Stimulated activated memory B cell treated with anti-CD40 and anti-IgM and Interleukin-4, amounts not matched to agents 10 μg/mL and 1 μg/mL and 100 μg/mL, for 72 hours (primary cell): ENCODE measurements at places on chromosomes 16 and 17.

DNA sequence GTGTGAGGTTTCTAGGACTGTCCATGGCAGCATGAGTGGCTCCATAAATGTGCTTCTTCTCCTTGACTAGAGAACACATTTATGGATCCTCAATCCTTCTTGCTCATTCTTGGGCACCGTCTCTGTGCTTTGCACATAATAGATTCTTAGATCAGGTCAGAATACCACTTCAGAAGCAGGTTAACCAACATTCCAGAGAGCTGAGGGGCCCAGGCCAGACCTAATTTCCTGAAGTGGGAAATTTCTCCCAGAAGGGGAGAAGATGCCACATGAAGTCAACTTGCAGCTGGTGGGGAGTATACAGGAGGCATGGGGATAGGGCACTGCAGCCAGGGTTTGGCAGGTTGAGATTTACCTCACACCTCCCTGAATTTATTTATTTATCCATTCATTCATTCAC lies 24.4 kb upstream of the VAT1L start:
- no peak for ATAC-seq

DNA sequence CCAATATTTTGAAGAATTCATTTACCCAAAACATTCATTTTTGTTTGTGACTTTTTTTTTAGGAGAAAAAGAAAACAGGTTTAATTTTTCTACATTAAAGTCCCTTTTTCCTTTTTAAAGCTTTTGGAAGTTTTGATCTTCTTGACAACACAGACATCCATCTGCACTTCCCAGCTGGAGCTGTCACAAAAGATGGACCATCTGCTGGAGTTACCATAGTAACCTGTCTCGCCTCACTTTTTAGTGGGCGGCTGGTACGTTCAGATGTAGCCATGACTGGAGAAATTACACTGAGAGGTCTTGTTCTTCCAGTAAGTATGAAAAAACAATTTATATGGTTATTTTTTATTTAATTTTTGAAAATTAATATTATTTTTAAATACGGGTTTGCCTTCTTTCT lies 37.2 kb downstream of the SIAH1 start:
- no peak for ATAC-seq

GRCh38 chr17:45115015-45115625 lies 17.2 kb downstream of the PLCD3 start:
- no peak for ATAC-seq

DNA sequence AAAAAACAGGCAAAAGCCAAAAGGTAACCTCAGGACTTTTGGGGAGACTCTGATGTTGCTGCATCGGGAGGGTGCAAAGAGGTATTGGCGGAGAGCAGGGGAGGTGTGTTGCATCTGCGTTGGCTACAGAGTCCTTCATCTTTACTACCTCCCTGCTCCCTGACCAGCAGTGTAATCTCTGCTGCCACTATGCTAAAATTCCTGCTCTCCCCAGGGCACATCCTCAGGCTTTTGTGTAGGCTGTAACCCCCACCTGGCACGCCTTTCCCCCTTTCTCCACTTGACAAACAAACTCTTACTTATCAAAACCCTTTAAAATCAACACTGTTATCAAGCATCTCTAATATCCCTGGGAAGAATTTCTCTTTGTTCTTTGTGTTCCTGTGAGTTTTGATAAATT lies 435.3 kb downstream of the HAPSTR1 start:
- ATAC-seq: no peak

GRCh38 chr16:87790292-87791100 lies 24.7 kb upstream of the KLHDC4 start:
- ATAC-seq: no peak

DNA sequence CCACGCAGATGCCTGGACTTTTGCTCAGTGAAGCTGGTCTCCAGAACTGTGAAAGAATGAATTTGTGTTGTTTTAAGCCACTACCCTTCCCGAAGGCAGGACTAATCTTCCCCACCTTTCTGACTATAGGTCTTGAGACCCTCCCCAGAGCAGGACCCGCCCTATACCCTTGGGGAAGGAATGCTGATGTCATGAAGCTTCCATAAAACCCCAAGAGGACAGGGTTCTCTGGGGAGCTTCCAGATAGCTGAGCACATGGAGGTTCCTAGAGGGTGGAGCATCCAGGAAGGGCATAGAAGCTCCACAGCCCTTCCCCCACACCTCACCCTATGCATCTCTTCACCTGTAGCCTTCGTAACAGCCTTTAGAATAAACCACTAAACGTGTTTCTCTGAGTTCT lies 287.8 kb downstream of the SOX9 start:
- ATAC-seq: no peak

DNA sequence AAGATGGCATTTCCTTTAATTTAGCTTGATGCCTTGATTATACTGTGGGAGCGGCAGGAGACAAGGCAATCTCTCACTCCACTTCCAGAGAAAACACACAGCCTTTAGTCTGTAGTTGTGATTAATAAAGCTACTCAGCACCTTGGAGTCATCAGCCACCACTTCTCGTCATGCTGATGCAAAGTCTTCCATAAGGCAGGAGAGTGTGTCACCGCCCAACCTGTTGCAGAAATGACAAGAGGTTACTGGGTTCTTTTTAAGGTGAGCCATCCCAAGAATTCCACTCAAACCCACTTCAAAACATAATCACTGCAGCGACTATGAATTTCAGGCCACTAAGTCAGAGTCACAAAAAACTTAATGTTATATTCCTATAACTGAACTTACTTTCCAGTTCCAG lies 223.9 kb upstream of the TOX3 start:
- ATAC-seq: no peak

GRCh38 chr17:7260651-7261378 lies 1.5 kb downstream of the CLDN7 start:
- ATAC-seq: peak; percentile 68

GRCh38 chr16:56013962-56014552 lies 138.9 kb upstream of the CES5A start:
- ATAC-seq: no peak

GRCh38 chr17:78919861-78920450 lies 5.2 kb downstream of the TIMP2 start:
- ATAC-seq: no peak

DNA sequence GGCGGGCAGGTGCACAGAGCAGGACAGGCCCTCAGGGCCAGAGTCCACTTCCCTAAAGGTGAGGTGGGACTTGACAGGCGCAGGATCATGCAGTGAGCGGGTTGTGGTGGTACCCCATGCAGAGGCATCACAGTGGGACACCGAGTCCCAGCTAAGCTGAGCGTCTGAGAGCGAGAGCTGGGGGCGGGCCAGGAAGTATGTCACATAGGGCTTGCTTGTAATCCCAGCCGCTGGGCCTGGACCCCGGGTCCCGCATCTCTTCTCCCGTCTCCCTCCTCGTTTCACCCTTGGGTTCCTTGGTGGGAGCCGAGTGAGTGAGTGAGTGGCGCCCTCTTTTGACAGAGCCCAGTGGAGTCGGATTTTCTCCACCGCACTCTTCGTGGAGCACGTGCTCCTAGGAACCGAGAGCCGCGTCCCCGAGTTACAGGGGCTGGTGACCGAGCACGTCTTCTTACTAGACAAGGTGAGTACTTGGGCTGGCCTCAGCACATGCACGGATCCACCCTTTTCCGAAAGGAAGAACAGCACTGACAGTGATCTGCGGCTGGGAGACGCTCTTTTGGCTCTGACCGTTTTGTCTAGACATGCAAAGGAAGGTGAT lies 50.8 kb upstream of the ENDOV start:
- ATAC-seq: no peak

DNA sequence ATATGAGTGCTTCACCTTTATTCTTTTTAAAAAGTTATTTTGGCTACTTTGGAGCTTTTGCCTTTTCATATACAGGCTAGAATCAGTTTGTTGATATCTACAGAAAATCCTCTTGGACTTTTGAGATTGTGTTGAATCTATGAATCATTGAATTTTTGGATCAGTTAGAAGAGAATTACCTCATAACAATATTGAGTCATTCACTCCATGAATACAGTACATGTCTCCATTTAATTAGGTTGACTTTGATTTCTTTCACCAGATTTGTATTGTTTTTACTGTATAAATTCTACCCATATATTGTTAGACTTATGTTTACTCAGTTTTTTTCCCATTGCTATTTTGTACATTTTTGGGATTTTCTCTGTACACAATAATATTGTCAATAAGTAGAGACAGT lies 54.4 kb downstream of the TAOK1 start:
- no peak for ATAC-seq

DNA sequence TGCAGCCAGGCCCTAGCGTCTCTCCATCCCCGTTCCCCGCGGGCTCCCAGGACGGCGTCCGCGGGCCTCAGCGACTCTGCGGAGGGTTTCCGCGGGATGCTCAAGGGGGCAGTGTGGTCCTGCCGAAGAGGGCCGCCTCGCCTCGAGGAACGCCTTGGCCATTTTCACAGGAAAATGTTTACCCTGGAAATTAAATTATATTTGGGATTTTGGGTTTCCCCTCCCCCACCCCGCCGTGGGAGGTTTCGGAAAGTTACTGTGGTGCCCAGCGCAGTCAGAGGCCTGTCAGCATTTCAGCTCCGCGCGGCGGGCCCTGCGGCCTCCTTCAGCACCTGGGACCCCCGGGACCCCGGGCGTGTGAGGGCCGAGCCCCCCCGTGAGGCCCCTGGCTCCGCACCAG lies 94.5 kb downstream of the PCTP start:
- no peak for ATAC-seq

GRCh38 chr17:53426505-53426904 lies 396.2 kb upstream of the KIF2B start:
- ATAC-seq: no peak

DNA sequence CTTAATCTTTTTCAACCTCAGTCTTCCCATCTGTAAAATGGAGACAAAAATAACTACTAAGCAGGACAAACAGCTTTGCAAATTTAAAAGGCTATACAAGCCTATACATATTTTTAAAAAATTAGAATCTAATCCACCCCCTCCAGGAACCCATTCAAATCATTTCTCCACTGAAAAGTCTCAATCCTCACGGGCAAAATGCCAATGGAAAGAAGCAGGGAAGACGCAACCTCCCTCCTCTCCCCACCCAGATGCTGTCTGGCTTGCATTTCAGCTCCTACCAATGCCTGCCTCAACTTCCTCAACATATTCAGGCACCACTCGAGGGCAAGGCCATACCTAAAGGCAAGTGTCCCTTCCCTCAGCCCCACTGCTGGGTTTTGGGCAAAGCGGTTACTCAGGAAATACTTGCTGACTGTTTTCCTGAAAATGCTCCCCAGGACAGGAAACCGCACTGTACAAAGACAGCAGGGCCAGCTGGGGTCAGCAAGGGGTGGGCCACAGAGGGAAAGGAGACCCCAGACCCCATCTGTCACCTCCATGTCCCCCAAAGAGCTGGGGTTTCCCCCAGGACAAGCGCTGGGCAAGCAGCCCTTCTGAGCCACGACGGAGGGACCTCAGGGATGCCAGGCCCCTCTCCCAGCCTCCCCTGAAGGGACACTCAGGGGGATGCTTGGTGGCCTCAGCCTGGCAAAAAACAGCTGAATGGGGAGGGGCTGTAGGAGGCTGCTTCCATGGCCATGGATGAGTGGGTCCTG lies 47.7 kb upstream of the DOC2B start:
- ATAC-seq: no peak

DNA sequence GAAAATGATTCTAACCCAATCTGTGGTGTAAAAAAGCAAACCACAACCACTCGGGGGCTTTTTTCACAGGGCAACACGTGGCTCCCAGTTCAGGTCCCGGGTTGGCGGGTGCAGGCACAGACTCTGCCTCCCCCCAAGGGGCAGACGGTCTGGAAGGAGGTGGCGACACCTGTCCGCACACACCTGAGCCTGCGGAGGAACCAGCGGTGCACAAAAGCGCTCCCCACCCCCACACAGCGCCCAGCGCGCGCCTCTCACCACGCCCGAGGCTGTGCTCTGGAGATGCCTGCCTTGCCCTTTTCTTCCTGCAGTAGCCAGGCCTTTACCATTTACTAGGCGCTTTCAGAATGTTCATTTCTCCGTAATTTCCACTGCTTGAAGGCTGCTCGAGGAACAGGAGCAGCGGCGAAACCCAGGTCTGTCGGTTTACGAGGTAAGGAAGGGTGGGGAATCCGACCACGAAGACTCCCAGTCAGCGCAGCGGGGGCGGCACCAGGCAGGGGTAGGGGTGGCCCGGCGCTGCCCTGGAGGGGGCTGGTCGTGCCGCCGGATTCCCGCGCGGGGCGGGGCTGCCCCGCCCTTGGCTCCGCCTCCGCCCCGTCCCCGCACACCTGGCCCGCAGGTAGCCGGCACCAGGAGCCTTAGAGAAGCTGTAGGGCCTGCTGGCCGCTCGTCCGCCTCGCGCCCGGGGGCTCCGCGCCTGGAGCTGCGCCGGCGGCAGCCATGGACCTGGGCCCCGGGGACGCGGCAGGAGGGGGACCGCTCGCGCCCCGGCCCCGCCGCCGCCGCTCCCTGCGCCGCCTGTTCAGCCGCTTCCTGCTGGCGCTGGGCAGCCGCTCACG lies at the start of gene USP43:
Gene USP43 (plus strand): TSS at position 608 of the 842 bp plus-strand sequence. CDS start 116 bp downstream, at position 724.
- peak; percentile 64 for ATAC-seq

DNA sequence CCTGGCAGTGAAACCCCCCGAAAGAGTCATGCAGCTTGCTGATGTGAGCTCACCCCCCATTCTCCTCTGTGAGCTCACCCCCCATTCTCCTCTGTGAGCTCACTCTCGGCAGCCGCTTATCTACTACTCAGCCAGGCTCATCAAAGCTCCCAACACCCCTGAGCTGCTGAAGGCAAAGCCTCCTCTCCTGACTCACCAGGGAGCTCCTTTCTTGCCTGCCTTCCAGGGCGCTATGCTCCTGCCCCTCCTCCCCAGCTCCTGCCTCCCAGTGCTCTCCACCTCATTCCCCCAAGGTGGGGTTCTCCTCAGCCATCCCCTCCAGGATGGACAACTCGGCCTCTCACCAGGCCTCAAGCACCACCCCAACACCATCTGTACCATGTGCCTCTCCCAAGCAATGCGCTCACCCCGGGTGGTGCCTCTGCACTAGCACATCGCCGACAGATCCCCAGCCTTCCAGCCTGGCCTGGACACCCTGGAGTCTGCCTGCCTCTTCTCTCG lies 27.7 kb upstream of the FAAP100 start:
- no peak for ATAC-seq

- no peak for ATAC-seq
These were observed 34.6 kb upstream of the SMIM36 start for GRCh38 chr17:55545806-55546205.

DNA sequence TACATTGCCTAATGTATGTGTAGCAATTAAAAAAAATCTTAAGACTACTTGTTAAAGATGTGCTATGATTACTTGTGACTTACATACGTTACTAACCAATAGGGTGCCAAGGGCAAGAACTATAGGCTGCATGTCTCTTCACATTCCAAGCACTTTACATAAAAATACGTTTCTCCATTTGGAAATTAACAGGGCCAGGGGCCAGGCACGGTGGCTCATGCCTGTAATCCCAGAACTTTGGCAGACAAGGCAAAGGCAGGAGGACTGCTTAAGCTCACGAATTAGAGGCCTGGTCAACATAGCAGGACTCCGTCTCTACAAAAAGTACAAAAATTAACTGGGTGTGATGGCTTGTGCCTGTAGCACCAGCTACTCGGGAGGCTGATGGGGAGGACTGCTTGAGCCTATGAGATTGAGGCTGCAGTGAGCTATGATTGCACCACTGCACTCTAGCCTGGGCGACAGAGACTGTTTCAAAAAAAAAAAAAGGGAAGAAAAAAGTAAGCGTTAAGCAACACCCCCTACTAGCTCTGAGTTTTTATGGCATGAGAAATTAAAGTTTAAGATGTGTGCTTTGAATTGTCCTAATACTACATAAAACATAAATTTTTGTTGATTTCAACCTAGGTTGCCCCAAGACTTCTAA lies 12.3 kb downstream of the PSMD12 start:
- ATAC-seq: no peak

GRCh38 chr16:57134982-57135381 lies 42.6 kb downstream of the CPNE2 start:
- peak; percentile 42 for ATAC-seq
